ENCODE measurements at places on chromosomes 4 and X.

GRCh38 chr4:76749355-76749754, 148.6 kb downstream of the SOWAHB start:
- no peak overlapping the region for H3K4me3 ChIP-seq
- H3K4me1 ChIP-seq, result no peaks in the 10 kb centered on the region
- no peaks in the 10 kb centered on the region for H3K27me3 ChIP-seq
- no peak overlapping the region for H3K27ac ChIP-seq

DNA sequence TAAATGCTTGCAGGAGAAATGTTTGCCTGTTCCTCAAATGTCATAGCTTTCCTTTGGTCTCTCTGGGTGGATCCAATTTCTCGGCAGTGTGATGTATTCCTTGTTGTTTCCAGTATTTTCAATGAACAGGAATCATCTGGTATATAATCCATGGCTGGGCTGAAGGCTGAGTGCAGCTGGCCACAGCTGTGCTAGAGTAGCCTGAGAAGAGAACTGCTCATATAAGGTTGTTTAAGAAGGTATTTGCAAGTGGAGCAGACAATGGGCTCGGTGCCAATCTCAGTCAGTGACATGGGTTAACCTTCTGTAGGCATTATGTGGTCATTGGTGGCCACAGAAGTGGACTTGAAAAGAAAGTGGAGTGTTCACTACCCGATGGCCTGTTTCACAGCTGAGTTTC, 390.3 kb downstream of the SPRY1 start:
- no peaks in the 10 kb centered on the region for H3K27me3 ChIP-seq
- H3K4me3 ChIP-seq, result no peak overlapping the region
- DNase-seq, result no peak
- no peak overlapping the region for H3K27ac ChIP-seq
- no peaks in the 10 kb centered on the region for H3K36me3 ChIP-seq

DNA sequence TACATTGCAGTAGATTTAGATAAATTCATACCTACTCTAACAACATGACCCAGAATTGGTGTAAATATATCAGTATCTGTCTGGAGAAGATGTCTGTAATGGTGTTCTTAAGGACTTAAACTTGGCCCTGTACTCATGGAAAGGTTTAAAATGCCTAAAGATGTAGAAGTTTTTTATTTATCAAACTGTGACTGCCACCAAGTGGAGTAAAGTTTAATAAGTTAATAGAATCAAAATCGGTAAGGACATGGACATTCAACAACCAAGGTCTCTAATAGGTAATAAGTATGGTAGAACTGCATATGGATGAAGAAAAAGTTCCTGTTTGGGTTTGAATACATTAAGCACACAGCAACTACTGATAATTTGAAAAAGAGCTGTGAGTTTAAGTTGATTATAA, 474.0 kb upstream of the NDST3 start:
- DNase-seq, result peak; percentile 35
- H3K36me3 ChIP-seq, result no peaks in the 10 kb centered on the region
- H3K27me3 ChIP-seq, result no peaks in the 10 kb centered on the region
- H3K27ac ChIP-seq, result no peak overlapping the region

DNA sequence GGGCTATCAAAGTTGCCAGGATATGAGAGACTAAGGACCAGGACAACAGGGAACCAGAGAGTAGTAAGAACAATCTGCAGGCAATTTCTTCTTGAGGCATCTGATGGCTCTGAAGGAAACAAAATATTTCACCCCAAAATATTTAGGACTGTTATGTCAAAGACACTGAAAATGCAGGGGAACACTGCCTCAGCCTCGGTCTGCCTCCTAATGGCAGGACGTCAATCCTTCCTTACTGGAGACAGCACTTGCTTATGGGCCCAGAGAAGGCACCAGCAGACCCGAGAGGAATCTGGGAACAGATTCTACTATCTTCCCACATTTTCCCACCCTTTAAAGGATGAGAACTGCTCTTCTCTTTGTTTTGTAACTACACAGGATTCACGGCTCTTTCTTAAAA, 23.3 kb downstream of the RNF150 start:
- H3K27ac ChIP-seq, result no peak overlapping the region
- no peaks in the 10 kb centered on the region for H3K4me1 ChIP-seq
- H3K36me3 ChIP-seq, result no peaks in the 10 kb centered on the region
- DNase-seq, result no peak
